ENCODE measurements at places on chromosomes 3 and 15. TPM values are rescaled to one million over a fixed set of nuclear protein-coding genes. Genes with fewer than 3 reads are reported as not detected.

DNA sequence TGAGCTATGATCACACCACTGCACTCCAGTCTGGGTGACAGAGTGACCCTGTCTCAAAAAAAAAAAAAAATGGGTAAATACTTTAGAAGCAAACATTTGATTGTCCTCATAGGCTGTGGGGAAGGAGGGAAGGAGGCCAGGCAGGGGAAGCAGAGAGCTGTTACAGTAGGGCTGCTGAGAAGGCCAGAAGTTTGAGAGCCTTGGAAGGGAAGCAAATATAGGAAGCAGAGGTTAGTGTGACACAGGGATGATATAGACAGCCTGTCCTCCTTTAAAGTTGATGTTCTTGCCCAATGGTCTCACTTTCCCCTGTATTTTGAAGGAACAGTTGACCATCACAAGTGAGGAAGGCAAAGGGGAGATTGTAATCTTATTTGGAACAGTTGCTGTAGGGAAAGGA lies 5.3 kb upstream of the ALPK3 start:
- no peak for DNase-seq

- no peak for DNase-seq
These were observed 1.5 kb upstream of the U2SURP start for GRCh38 chr3:142999881-143000280.

GRCh38 chr15:100985401-100985800 lies 66.2 kb downstream of the LRRK1 start:
- DNase-seq: no peak

GRCh38 chr3:68699541-68699940 lies 232.8 kb downstream of the TAFA4 start:
- no peak for DNase-seq

DNA sequence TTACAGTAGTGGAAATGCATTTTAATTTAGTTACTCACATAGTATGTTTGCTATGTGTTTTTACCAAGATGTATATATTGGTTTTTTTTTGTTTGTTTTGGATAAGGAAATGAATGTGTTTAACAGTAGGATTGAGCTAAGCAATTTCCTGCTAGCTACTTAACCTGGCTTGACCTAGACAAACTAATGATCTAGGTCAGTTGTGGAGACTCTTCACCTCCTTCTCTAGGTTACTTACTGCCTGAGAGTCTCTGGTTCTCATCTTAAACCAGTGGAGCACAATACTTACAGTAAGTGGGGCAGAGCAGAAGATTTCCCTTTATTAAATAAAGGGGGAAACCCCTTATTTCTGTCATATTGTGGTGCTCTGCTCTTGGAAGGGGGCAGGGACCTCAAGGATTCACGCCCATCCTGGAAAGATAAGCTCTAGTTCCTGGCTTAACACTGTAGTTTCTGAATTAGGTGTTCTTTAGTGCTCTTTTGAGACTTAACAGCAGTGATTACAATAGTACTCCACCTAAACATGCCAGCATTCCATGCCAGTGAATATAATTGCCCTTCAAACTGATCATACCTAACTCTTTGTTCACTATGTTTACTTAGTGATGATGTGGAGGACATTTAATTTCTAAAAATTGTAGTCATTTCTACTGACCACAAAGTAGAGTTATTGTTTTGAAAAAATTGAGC lies 79.9 kb downstream of the UBP1 start:
- peak; percentile 34 for DNase-seq

- no peak for DNase-seq
These were observed 31.7 kb upstream of the NR2C2 start for GRCh38 chr3:14915636-14916222.

DNA sequence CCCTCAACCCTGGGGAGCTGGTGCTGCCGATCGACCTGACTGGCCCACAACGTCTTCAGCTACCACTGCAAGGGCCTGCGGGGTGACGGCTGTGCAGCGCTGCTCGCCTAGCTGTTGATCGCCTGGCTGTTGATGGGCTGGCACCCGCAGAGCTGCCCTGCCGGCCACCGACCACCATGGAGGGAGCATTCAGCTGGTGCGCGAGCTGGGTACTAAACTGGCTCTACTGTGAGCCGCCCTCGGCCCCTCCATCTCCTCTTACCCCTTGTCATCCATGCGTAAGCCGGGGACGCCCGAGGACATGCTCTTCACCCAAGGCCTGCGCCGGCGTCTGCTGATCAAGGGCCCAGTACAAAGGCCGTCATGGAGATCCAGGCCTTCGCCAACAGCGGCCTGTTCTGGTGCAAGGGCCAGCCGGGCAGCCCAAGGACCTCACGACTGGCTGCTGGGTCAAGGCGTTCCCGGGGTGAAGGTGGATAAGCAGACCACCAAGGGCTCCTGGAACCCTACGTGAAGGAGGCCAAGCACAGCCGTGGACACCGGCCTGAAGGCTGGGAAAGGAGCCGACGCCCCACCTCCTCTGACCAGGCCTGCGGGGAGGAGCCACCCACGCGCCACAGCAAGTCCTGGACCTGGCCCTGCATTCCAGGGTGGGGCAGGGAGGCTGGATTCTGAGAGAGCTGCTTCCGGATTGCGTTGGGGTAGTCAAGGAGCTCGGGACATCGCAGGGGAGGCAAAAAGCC lies 46.9 kb downstream of the SFMBT1 start:
- DNase-seq: no peak

DNA sequence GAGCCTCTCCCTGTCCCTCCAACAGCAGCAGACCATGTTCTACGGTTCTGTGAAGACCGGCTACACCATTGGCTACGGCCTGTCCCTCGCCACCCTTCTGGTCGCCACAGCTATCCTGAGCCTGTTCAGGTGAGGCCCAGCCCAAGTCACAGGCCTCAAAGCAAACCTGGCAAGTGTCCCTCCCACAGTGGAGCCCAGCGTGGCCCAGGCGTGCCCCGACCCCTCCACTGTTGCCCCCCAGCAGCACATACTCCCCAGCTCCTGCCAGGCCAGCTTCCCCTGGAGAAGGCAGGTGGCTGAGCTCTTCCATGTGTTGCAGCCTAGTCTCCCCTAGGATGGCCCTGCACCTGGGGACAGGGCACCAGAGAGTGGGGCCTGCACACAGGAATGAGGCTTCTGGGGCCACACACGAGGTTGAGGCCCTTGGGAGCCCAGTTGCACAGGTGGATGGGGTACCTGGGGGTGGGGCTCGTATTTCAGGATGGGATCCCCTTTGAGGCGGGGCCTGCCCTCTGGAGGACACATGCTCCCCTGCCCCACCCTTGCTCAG lies 25.0 kb downstream of the VIPR1 start:
- DNase-seq: no peak

GRCh38 chr15:68252925-68253534 lies 23.5 kb upstream of the CLN6 start:
- DNase-seq: peak; percentile 88

DNA sequence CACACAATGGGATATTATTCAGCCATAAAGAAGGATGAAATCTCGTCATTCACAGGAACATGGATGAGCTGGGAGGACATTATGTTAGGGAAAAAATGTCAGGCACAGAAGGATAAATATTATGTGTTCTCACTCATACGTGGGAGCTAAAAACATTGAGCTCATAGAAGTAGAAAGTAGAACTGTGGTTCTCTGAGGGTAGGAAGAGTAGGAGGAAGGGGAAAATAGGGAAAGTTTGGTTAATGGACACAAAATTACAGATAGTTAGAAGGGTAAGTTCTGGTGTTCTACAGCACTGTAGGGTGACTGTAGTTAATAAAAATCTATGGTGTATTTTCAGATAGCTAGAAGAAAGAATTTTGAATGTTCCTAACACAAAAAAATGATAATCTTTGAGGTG lies 102.6 kb upstream of the LIPC start:
- DNase-seq: no peak

DNA sequence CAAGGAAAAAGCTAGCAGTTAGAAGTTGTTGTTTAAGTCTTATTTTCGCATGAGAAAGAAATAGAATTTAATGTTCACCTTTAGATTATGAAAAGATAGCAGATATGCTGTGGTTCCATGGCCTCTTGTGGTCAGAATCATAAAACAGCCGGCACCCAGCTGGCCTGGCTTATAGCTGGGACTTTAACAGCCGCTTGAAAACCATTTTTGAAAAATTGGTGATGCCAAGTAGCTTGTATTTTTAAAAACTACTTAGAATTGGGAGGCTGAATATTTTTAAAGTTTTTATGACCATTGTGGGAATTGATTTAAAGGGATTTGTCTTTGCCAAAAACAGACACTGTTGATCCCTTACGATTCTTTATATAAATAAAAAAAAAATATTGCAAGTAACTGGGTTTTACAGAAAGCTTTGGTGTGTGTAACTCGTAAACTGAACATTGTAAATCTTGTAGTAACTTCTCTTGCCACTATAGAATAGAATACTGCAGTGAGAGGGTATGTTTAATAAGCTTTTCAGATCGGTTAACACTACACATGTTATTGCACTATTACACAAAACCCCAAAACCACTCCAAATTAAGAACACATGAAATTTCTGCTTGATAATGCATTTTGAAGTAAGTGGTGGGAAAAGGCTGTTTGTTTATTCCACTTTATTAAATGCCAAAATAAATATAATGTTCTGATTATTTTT lies 6.6 kb downstream of the ARRDC4 start:
- DNase-seq: no peak

GRCh38 chr3:168820810-168821415 lies 725.2 kb upstream of the GOLIM4 start:
- DNase-seq: no peak

- no peak for DNase-seq
These were observed 46.1 kb downstream of the RFTN1 start for GRCh38 chr3:16467393-16467792.

- no peak for DNase-seq
These were observed 118.7 kb upstream of the KLHL25 start for GRCh38 chr15:85913461-85913860.

ZNF592 gene
- polyA plus RNA-seq: 7.5 TPM

CLDN18 gene
- not detected for polyA plus RNA-seq

SUSD5 gene
- polyA plus RNA-seq: 0.75 TPM

LIPC gene
- 0.51 TPM for polyA plus RNA-seq
